ENCODE measurements at places on chromosomes 7 and 10. TPM values are rescaled to one million over a fixed set of nuclear protein-coding genes. Genes with fewer than 3 reads are reported as not detected.

- peak; percentile 2 for DNase-seq
Measured at GRCh38 chr7:126792521-126792920, 460.2 kb downstream of the GRM8 start.

DNA sequence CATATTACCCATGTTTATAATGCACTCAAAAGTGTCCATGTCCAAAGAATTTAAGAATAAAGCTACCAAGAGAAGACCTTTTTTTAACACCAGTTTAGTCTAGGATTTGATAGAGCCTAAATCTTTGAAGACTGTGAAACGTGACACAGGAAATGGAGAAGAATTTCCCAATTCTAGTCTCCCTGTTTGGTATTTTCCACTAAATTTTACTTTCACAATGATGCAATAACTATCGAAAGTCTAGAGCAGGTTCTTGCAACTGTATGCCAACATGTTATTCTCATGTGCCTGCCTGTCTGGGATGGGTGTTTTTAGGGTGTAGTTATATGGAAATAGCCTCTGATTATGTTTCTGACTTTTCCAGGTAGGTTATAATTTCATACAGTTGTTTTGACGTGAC lies 6.9 kb upstream of the MXI1 start:
- DNase-seq: no peak

Gene KCND2
- total RNA-seq: 1.3 TPM

DNA sequence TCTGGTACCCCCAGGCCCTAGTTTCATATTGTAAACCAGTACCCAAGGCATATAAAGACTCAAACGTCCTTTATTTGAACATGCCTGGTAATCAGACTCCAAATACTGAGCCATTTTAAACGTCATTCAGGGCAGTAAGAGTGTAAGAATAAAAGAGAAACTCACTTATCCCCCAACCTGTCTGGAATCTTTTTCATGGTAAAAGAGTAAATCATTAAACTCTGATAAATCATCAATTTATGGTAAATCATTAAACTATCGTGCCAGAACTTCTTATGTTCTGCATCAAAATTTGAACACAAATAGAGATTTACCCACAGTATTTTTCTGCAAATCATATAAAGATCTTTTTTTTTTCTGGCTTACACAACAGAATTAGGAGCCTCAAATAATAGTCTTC lies 734.3 kb upstream of the POT1 start:
- DNase-seq: no peak

Gene FGL2
- 110 TPM for total RNA-seq

Data from tongue (tissue), 3 donors.